Smooth muscle cell of trachea (primary cell): ENCODE measurements at places on chromosomes 2 and 18. TPM values are rescaled to one million over a fixed set of nuclear protein-coding genes. Genes with fewer than 3 reads are reported as not detected.

The ANKRD12 gene
- 32.4 and 50.8 TPM in 2 replicates for total RNA-seq

The SERPINB4 gene
- total RNA-seq: not detected in 2 replicates

The IL1R2 gene
- total RNA-seq: 0.83 TPM in 1 of 2 replicates, not detected in the other

The TXNDC2 gene
- total RNA-seq: under 0.01 TPM in 2 replicates

The DSG1 gene
- not detected in 2 replicates for total RNA-seq

The CHRNG gene
- total RNA-seq: not detected in 2 replicates

The MALL gene
- 39.9 and 41.2 TPM in 2 replicates for total RNA-seq

The ZSWIM2 gene
- total RNA-seq: under 0.01 TPM in 1 of 2 replicates, not detected in the other

The CPS1 gene
- total RNA-seq: 20.9 and 21.3 TPM in 2 replicates

The LYPD6B gene
- total RNA-seq: not detected in 2 replicates

The QPCT gene
- total RNA-seq: 7.0 and 19.7 TPM in 2 replicates

The PLGLB1 gene
- total RNA-seq: 1.5 and 2.0 TPM in 2 replicates

The NEB gene
- total RNA-seq: 0.15 and 0.17 TPM in 2 replicates

The IL1F10 gene
- not detected in 2 replicates for total RNA-seq

The ESPNL gene
- 2.3 and 9.8 TPM in 2 replicates for total RNA-seq

The TUBB8B gene
- not detected in 2 replicates for total RNA-seq

The FAM161A gene
- total RNA-seq: 1.3 and 2.8 TPM in 2 replicates

The CERKL gene
- total RNA-seq: 0.15 and 0.17 TPM in 2 replicates

The ANO7 gene
- 0.15 and 0.83 TPM in 2 replicates for total RNA-seq

The SERPINB11 gene
- total RNA-seq: not detected in 2 replicates

The OTOS gene
- 1.2 TPM in 1 of 2 replicates, not detected in the other for total RNA-seq

The TWIST2 gene
- 158 and 297 TPM in 2 replicates for total RNA-seq

The SFT2D3 gene
- total RNA-seq: 5.2 and 6.6 TPM in 2 replicates

The POTEC gene
- not detected in 2 replicates for total RNA-seq

The CHST9 gene
- total RNA-seq: not detected in 2 replicates
